ENCODE measurements at places on chromosomes 2 and 18.

- DNase-seq, result no peak
Observed at GRCh38 chr18:74217476-74218143, 69.3 kb downstream of the TIMM21 start.

DNA sequence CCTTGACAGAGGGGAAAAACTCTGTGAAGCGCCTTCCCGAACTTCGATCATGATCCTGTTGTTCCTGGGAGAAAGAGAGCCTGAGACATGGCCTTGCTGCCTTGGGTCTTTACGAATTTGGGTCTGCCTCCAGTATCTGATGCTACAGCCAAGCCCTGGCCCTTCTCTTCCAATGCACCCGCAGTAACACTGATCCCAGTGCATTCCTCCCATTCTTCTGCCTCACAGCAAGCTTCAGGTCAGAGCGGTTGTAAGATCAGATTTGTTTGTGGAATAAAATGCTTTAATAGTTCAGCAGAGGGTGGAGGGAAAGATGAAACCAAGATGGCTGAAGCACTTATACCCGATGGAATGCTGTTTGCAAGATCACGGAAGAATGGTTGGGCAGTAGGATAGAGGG, 196.7 kb upstream of the SIX2 start:
- no peak for DNase-seq

DNA sequence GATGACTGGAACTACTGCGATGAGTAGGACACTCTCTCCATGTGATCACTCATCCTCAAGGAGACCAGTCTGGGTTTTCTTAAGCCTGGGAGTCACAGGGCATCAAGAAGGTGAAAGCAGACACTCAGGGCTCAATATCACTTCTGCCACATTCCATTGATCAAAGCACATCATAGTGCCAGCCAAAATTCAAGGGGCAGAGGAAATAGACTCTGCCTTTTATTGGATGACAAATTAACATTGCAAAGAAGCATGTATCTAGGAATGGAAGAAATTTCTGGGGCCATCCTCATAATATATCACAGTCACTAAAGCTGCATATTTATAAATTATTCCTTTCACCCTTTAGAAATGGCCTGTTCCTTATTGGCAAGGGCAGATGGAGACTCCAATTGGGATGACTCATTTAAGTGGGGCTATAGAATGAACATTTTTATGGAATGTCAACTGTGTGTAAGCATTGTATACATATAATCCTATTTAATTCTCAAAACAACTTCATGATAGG, 114.8 kb upstream of the CDC42EP3 start:
- no peak for DNase-seq

GRCh38 chr2:65039640-65040039, 16.6 kb upstream of the CEP68 start:
- no peak for DNase-seq

DNA sequence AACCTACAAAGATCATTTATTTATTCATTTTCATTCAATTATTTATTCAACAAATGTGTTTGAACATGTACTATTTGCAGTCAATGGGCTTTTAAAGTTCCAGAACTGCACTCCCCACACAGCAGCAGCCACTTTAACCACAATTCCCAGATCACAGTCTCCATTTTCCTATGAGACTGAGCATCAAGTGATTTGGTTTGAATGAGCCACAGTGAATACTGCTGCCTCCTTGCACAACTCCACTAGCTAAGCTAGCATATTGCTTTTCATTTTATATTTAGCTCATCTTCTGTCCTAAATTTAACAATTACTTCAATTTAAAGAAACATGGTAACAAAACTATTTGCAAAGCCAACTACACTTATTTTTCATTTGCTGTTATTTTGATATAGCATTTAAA, 353.4 kb upstream of the VRK2 start:
- DNase-seq, result no peak

DNA sequence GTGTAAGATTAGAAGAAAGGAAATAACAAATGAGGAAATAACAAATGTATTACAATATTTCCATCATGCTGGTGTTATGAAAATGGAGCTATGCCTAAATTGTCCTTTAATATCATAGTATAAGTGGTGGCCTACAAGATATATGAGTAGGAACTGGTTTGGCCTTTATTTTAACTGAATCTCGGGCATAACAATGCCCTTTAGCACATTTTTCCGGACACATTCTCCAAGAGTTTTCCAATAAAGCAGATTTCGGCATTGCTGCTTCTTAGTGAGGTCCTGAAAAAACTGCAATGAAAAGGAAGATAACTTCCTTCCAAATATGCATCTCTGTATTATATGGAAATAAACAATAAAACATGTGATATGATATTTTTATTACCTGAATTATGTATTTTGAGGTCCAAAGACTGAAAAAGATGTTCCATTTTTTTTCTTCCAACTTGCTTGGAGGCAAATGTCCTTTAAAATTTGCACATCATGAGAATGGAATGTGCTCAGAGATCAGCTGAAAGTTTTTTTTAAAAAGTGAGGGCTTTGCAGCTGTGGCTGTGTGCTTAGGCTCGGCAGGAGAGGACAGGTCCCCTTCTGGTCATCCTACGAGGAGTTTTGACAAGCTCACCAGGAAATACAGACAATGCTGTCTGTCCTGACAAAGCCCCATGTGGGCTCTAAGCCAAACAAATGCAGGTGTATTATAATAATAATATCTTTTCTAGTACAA, 132.3 kb upstream of the RND3 start:
- no peak for DNase-seq

GRCh38 chr18:36446059-36446458, 148.5 kb downstream of the FHOD3 start:
- no peak for DNase-seq

GRCh38 chr2:108884619-108885018, 98.0 kb downstream of the CCDC138 start:
- DNase-seq, result no peak

GRCh38 chr2:36859366-36859792, 107.0 kb downstream of the STRN start:
- no peak for DNase-seq

- peak; percentile 1 for DNase-seq
Observed at GRCh38 chr2:240247868-240248720, 107.6 kb upstream of the OTOS start.

GRCh38 chr2:230636684-230637271, 75.9 kb upstream of the CAB39 start:
- DNase-seq, result no peak

DNA sequence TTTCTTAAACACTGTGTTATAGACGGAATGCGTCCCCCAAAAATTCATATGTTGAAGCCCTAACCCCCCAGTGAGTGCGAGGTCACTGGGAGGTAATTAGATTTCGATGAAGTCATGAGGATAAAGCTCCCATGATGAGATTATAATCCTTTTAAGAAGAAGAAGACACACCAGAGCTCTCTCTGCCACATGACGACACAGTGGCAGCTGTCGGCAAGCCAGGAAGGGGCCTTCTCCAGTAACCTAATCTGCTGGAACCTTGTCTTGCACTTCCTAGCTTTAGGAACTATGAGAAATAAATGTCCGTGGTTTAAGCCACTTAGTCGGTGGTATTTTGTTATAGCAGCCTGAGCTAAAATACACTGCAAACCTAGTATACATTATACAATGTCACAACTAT, 12.3 kb downstream of the TMEM237 start:
- DNase-seq, result no peak

DNA sequence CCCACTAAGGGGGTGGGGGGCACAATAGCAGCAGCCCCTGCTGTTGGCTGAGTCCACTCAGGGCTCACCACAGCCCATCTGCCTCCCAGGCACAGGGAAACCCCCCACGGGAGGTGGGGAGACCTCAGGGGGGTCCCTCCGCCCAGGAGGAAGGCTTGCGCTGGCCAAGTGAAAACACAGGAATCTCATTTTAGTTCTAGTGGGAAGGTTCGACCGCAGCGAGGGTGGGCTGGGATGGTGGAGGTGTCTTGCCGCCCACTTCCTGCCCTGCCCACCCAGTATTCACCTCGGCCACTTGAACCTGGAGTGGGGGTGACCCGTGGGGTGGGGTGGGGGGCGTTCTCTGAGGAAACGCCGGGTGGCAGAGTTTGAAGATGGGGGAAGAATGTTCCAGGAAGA, 6.9 kb upstream of the BOK start:
- no peak for DNase-seq

- no peak for DNase-seq
Observed at GRCh38 chr18:63298400-63299365, 20.9 kb downstream of the BCL2 start.

DNA sequence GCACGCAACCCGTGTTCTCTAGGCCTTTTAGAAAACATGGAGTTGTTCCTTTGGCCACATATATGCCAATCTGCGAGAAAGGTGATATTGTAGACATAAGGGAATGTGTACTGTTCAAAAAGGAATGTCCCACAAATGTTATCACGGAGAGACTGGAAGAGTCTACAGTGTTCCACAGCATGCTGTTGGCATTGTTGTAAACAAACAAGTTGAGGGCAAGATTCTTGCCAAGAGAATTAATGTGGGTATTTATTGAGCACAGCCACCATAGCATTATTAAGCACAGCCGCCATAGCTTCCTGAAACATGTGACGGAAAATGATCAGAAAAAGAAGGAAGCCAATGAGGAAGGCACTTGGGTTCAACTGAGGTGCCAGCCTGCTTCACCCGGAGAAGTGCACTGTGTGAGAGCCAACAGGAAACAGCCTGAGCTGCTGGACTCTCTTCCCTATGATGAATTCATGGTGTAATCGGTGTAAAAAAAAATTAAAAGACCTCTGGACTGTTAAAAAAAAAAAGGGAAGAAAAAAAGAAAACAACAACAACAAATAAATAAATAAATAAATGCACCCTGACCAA, 29.0 kb upstream of the REL start:
- no peak for DNase-seq

DNA sequence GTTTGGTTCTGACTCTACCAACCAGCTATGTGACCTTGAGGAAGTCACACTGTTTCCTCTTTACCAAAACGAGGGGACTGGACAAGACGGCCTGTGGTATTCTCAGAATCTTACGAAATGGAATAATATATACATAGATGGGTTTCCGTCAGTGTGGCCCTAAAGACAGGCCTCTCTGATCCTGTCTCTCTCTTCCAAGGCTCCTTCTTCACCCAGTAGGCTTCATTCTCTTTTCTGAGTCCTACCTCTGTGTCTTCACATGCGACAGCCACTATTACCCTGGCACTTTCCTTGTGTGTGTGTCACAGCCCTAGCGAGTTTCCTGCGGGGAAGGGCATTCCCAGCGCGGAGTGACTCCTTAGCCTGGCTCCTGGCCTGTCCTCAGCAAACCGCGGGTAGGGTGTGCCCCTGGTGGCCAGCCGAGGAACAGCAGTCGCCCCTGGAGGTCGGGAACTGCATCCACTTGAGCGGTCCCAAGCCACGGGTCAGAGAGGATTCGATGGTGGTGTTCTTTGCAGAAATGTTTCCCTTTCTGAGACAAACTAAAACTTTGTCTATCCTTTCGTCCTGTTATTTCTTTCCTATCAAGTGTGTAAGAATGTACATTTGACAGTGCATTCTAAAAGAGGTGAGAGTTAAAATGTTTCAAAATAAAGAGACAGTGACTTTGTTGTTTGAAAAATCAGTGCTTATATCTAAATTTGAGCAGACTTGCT, 63.3 kb downstream of the RAB31 start:
- DNase-seq, result peak; percentile 27

All from NCI-H1092 treated with DMSO at 0.1 percent for 48 hours (cell line).